Esophagus squamous epithelium (tissue), 5 donors: ENCODE measurements at places on chromosomes 7 and 10.

GRCh38 chr7:70790215-70791073, 341.5 kb upstream of the GALNT17 start:
- DNase-seq = no peak

GRCh38 chr7:18278316-18278715, 217.2 kb upstream of the HDAC9 start:
- DNase-seq = no peak

- no peak for DNase-seq
These were observed 32.7 kb downstream of the CYP17A1 start for GRCh38 chr10:102804382-102805055.

DNA sequence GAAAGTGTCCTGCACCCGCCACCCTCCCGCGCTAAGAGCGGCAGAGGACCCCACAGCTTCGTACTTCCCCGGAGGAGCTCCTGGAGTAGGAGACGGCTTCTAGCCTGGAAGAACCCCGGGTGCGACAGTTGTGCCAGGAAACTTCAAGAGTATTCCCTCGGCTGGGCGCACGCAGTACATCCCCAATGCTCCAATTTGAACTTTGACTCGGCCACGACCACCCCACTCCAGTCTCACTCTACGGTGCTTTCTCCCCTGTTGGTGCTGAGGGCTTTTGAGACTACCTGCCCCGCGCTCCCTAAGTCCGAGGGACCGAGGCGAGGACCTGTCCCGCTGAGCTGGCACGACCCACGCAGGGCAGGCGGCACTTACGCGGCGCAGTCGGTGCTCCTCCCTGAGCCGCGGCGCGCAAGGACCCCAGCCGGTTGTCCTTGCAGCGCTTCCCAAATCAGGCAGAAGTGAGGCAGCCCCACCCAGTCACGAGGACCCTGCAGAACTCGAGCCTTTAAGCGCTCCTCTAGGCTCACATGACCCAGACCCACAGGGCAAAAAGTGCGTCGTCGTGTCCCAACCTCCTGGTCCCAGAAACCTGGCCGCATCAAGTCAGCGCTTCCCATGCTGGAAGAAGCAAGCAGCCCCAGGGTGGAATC, at the start of gene CPVL:
Gene CPVL (minus strand): TSS at position 481 of the 650 bp plus-strand sequence. CDS start 25,476 bp downstream, outside the sequence.
- DNase-seq = no peak

- DNase-seq = no peak
These were observed 127.2 kb upstream of the SP4 start for GRCh38 chr7:21300692-21301091.

DNA sequence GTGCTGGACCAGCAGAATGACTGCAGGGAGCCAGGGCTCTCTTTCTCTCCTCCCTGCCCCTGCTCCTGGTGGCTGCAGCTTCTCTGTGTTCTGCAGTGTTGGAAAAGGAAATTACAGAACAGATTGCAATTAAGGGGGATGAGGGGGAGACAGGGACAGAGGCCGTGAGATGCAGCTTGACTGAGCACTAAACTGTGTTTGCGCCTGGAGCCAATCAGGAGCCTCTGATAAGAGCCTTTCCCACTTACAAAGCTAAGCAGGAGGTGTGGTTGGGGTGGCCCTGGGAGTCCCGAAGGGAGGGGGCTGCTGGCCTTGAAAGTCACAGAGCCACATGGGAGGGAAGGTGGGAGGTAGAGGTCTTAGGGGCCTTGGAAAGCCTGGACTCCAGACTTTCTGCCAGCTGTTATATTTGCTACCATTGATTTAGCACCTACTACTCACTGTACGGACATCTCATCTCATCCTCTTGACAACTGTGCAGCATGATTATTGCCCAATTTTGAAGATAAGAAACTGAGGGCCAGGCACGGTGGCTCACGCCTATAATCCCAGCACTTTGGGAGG, 26.7 kb downstream of the TRIM8 start:
- no peak for DNase-seq

DNA sequence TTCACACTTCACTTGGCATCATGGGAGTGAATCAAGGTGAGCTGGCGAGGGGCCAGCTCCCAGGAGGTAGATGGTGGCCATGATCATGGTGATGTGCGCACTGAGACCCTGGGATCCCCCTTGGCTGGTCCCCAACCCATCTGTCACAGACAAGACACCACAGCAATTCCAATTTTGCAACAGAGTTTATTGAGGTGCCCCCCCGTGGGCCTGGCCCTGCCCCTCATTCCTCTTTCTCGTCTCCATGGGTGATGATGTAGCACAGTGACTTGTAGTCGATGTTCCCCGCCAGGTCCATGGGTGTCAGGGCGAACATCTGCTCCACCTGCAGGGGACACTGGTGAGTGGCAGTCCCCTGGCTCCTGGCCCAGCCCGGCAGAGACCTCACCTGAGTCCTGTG, 2.4 kb downstream of the MYL7 start:
- no peak for DNase-seq

- DNase-seq = no peak
These were observed 15.8 kb downstream of the IL15RA start for GRCh38 chr10:5961405-5962100.

- no peak for DNase-seq
These were observed 5.7 kb downstream of the PANK1 start for GRCh38 chr10:89639326-89639725.
